ENCODE measurements at places on chromosomes 4 and X.

DNA sequence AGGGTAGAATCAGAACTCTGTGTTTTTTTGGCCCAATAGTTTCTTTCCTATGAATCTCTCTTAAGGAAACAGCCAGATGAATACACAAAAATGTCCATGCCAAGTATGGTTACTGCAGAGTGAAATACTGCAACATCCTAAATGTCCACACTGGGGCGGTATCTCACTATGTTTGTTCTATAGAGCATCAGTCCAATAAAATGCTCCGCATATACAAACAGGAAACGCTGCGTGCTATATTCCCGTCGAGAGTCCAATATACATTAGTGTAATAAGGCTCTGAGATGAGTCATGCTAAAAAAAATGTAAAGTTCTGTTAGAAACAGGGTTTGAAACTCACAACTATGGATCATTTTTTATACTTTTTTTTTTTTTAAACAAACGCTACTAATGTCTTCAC lies 72.9 kb upstream of the ENOX2 start:
- DNase-seq, result peak; percentile 38

- no peak for DNase-seq
Observed at GRCh38 chr4:150369434-150370380, 212.2 kb upstream of the MAB21L2 start.

DNA sequence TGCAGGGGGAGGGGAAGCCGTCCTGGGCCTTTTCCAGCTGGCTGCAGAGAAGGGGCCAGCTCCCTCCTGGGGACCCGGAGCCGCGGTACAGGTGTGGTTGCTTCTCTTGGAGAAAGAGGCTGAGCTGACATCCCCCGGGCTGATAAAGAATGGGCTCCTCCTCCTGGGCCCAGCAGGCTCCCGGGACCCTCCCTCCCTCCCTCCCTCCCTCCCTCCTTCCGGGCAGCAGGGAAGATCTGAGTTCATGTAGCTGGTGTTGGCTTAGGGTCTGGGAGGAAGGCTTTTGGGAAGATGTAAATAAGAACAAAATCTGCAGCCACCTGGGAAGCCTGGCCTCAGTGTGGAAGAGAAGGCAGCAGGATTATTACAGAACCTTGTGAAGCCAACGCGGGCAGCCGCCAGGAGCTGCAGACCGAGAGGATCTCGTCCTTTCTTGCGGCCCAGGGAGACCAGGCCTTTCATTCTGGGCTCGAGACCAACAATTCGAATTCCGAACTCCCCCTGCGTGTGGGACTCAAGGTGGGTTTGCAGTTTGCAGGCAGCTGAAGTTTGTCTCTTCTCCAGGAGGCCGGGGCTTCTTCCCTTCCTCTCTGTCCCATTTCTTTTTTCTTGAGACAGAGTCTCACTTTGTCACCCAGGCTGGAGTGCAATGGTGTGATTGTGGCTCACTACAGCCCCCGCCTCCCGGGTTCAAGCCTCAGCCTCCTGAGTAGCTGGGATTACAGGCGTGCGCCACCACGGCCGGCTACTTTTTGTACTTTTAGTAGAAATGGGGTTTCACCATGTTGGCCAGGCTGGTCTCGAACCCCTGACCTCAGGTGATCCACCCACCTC lies at the start of gene PLCXD1:
PLCXD1 (plus strand) TSS at position 216 of the 834 bp plus-strand sequence. CDS start 2,807 bp downstream, outside the sequence.
- DNase-seq, result no peak

- DNase-seq, result peak; percentile 33
Observed at GRCh38 chr4:147590249-147590920, 26.8 kb upstream of the TMEM184C start.

- DNase-seq, result no peak
Observed at GRCh38 chr4:78939667-78940008, 400 bp upstream of the PAQR3 start.

DNA sequence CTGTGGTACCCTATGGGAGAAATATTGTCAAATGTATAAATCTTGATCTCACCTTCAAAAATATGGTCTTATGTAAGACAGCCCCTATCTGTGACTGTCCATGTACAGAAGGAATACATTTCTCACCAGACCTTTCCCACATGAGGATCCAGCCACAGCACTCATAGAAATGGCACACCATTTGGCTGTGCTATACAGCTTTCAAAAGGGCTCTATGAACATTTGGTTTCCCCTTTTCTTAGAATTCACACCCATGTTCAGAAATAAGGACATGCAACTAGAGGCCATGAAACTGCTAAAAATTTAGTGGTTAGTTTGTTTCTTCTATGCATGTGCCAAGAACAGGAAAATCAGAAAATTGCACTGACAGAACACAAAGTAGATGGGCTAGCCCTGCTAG lies 62.7 kb downstream of the ANTXR2 start:
- DNase-seq, result no peak

GRCh38 chrX:66008328-66008970 lies 31.4 kb downstream of the VSIG4 start:
- no peak for DNase-seq

- DNase-seq, result no peak
Observed at GRCh38 chr4:77560170-77560569, 45.5 kb upstream of the CXCL13 start.

DNA sequence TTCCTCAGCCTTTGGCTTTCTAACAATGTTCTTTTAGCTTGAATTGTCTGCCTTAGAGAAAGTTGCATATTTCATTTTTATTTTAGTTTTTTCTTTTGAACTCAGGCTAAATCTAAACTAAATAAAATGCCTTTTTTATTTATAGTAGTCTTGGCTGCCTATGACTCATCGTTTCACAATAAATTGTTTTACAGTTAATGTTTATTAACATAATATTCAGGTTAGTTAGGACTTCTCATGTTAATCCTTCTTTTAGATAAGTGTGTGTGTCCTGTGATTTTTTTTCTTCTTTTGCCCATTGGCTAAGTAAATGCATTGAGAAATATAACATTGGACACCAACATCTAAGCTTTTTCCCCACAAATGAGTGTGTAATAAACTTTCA lies 1.6 kb downstream of the RP2 start:
- DNase-seq, result no peak

- DNase-seq, result no peak
Observed at GRCh38 chr4:3871181-3871852, 105.1 kb downstream of the ADRA2C start.

DNA sequence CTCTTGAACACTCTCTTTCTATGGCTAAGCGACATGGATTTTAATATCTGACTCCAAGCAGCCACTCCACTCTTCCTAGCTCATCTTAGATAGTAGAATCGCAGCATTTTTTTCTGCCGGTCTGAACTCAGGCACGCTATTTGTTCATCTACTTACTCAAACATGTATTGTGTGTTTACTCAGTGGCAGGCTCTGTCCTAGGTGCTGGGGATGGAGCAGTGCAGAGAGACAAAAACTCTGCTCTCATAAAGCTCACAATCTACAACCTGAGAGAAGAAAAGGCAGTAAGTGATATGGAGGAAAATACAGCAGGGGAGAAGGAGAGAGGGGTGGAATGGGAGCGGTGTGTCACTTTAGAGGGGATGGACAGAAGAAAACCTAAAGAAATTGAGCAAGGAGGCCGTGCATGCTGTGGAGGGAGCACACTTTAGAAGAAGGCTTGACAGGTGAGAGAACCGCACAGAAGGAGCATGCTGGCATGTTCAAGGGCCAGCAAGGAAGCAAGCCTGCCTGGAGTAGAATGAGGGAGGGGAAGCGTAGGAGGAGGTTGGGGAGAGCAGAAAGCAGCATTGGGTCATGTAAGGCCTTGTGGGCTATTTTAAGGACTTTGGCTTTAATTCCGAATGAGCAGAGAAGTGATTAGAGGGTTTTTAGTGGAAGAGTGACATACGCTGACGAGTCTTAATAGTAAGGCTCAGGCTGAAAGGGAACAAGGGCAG lies 132.0 kb downstream of the ANK2 start:
- DNase-seq, result no peak

Measured in transverse colon (tissue), 4 donors.